ENCODE measurements at places on chromosomes 1 and 21.

GRCh38 chr1:77378723-77379535 is 97.1 kb downstream of the AK5 start:
- no peak for DNase-seq

- DNase-seq: no peak
These were observed 14.0 kb downstream of the DEGS1 start for GRCh38 chr1:224196813-224197600.

DNA sequence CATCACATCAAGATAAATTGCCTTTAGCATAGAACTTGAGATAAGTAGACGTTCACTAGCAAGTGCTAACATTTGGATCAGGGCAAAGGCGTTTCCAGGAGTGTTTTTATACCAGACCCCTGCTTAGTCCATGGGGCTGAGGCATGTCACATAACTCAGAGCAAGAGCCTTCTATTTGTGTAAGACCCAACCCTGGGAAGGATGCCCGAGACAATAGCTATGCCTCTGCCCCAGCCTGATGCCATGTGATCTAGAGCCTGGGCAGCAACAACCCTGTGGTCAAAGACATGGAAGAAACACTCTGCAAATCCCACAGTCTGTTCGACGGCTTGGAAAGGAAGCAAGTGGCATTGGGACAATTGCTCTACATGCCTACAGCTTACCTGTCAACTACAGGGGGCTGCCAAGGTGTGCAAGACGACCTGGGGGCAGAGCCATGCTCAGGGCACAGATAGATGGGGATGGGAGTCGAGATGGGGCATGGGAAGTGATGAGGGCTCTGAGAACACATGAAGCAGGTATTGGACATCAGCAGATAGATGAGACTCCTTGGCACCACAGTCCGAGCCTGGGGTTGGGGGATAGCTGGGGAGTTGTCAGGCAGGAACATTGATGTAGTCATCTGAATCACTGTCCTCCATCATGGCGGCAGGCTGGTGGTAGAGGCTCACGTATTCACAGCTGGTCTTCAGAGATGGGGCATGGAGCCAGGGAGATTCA is 7.3 kb downstream of the IL24 start:
- no peak for DNase-seq

DNA sequence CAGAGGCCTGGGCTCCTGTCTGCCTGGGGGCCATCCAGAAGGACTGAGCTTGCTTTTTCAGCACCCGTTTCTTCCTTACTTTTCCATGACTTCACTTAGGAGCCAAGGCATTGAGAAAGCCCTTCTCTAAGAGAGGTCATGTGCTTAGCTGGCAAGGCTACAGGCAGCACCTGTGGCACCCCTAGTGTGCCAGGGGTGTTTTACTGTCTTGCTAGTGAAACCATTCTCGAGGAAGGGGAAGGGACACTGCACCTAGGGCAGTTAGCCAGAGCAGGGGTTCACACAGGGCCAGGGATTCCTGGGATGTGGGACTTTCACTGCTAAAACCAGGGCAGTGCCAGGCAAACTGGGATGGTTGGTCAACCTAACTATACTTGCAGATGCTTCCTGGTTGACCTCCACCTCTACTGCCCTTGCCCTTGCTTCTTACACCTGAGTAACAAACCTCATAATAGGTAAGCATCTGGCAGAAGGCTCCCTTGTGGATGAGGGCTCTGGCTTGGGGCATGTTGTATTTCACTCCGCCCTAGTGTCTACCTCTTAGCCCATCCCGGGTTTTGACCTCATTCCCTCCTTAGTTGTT is 69.2 kb downstream of the NOS1AP start:
- no peak for DNase-seq

GRCh38 chr1:232901255-232901654 is 49.2 kb upstream of the NTPCR start:
- no peak for DNase-seq

GRCh38 chr1:208544794-208545193 is 300.6 kb upstream of the PLXNA2 start:
- DNase-seq: no peak

- DNase-seq: no peak
These were observed 70.5 kb downstream of the PGBD5 start for GRCh38 chr1:230355594-230355993.

- no peak for DNase-seq
These were observed 232.3 kb downstream of the GRIK3 start for GRCh38 chr1:36802018-36802417.

- DNase-seq: no peak
These were observed 1545.1 kb downstream of the AMY1C start for GRCh38 chr1:105294838-105295237.

GRCh38 chr1:53804791-53805505 is 33.1 kb downstream of the NDC1 start:
- no peak for DNase-seq

DNA sequence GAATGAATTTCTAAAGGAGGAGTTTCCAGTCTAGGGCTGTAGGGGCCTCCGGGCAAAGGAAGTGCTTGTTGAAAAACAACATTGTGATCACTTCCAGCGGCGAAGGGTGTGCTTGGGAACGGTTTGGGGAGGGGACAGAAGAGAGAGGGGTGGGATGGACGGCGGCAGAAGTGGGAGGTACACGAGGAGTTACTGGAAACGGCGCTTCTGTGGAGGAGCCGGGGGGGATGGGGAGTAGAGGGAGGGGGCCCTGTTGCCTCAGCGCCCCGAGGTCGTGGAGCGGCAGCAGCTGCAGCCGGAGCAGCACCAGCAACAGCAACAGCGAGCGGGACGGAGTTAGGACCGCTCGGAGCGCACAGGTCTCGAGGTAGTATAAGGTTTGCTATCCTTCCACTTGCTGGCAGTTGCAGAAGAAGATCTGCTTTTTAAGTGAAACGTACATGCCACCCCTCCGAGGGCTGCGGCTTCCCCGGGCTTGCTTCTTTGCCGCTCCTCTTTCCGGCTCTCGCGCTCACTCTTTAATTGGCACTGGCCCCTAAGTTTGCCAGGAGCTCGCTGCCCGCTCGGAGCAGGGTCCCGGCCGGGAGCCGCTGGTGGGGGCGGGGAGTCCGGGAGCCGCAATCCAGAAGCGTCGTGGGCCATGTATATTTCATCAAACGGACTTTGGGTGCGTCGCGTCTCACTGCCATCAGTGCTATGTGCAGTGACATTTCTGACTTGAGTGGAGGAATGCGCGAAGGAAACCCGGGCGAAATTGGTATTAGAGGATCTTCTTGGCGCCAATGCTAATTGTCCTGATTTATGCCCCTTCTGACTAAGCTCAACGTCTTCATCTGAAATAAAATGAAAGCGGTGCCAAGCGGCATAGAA is 771 bp upstream of the NTNG1 start:
- no peak for DNase-seq

DNA sequence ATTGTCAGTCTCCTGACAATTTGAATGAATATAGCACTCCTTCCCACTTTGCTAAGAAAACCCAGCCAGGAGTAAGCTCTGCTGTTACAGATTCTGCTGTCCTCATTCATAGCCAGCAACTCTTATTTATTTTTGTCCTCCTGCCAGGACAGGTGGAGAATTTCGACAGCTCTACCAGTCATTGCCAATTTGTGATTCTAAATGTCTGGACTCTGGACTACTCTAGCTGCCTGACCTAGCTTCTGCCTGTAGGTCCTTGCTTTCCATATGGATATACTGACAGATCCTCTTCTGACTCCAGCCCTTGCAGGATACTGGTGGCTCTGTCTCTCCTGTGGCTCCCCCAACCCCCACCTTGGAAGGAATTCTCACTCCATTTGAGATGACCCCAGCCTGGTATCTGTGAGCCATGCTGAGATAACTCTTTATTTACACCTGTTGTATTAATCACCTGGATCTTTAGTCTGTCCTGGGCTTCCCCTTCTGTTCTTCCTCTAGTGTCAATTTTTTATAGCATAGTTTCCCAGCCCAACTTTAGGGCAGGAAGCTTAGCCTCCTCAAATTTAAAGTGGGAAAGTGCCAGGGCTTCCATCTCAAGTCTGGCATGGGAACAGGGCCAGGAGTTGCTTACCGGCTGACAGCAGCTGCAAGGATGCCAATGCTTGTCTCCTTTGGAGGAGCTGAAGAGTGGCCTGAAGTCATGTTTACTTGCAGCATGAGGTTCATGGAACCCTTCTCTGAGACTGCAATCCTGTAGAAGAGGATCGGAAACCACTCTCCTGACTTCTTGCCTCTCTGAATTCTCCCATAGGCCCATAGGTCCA is 6.7 kb downstream of the PM20D1 start:
- DNase-seq: no peak

GRCh38 chr1:234605983-234606783 is 3.8 kb downstream of the IRF2BP2 start:
- peak; percentile 47 for DNase-seq

- DNase-seq: no peak
These were observed 51.8 kb downstream of the MRPL39 start for GRCh38 chr21:25555492-25555891.

- no peak for DNase-seq
These were observed 311.6 kb downstream of the RPS6KC1 start for GRCh38 chr1:213362598-213362997.

GRCh38 chr1:25343872-25344271 is 5.7 kb downstream of the TMEM50A start:
- DNase-seq: no peak

DNA sequence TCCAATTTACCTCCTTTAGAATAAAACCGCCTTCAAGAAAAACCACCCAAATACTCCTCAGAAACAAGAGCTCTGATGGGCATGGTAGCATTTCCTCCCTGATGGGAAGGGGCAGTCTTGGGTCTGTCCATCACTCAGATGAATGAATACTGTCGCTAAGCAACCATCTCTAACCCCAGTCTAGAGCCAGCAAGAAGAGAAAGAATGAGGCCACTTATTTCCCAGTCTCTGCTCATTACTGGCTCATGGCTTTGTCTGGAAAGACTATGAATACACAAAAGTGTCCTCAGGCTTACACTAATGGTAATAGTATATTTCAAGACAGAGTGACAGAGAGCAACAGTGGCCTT is 51.0 kb upstream of the F3 start:
- DNase-seq: no peak

- DNase-seq: no peak
These were observed 20.5 kb upstream of the TRABD2B start for GRCh38 chr1:48017716-48018115.

DNA sequence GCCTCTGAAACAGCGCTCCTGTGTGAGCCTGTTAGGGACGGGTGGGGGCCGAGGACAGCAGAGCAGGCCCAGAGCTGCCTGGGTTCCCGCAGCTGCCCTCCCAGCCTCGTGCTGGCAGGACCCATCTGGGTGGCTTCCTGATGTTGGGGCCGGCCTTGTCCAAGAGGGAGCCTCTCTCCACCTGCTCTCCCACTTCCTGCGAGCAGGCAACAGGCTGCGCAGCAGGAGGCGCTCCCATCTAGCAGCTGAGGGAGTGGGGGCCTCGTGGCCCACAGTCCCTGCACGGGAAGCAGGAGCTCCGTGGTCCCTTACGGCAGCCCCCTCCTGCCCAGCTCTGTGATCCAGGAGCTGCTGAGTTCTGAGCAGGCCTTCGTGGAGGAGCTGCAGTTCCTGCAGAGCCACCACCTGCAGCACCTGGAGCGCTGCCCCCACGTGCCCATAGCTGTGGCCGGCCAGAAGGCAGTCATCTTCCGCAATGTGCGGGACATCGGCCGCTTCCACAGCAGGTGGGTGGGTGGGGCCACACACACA is 68.0 kb downstream of the TRIM11 start:
- no peak for DNase-seq

DNA sequence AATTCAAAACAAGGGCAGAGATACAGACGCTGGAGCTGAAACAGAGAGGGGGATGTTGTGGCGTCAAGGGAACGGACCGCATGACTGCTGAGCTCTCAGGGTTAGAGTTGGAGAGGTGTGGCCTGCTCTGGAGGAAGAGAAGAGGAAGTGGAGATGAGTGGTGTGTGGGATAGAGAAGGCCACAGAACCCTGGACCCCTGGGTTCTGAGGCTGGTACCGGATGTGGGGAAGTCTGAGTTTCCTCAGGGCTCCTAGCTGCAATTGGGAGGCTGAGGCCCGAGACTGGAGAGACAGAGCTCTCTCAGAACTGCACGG is 1.8 kb downstream of the BCAN start:
- no peak for DNase-seq

GRCh38 chr1:12480748-12481362 is 137.2 kb downstream of the DHRS3 start:
- DNase-seq: peak; percentile 22

- no peak for DNase-seq
These were observed 25.7 kb downstream of the AADACL4 start for GRCh38 chr1:12669529-12670068.

DNA sequence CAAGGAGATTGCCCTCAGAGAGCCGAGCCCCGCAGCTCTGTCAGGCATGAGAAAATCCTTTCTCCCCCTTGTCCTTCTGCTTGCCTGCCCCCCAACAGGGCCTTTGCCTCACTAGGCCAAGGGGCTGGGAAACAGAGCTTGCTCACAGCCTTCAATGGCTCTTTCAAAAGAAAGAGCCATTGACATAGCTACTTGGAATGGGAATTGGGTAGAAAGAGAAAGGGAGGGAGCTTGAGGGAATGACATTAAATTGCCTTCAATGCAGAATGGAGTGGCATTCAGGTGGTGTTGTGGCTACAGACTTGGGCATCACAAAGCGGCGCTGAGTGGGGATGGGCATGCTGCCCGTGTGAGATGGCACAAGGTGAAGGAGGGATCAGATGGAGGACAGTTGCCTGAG is 13.2 kb downstream of the SYT11 start:
- no peak for DNase-seq

- no peak for DNase-seq
These were observed 19.4 kb upstream of the UBE2U start for GRCh38 chr1:64184003-64184440.

- no peak for DNase-seq
These were observed 2.1 kb downstream of the SCCPDH start for GRCh38 chr1:246726255-246726679.

- no peak for DNase-seq
These were observed 549 bp downstream of the PARS2 start for GRCh38 chr1:54763816-54764132.

- DNase-seq: peak; percentile 15
These were observed 7.1 kb upstream of the SORT1 start for GRCh38 chr1:109404838-109405237.

DNA sequence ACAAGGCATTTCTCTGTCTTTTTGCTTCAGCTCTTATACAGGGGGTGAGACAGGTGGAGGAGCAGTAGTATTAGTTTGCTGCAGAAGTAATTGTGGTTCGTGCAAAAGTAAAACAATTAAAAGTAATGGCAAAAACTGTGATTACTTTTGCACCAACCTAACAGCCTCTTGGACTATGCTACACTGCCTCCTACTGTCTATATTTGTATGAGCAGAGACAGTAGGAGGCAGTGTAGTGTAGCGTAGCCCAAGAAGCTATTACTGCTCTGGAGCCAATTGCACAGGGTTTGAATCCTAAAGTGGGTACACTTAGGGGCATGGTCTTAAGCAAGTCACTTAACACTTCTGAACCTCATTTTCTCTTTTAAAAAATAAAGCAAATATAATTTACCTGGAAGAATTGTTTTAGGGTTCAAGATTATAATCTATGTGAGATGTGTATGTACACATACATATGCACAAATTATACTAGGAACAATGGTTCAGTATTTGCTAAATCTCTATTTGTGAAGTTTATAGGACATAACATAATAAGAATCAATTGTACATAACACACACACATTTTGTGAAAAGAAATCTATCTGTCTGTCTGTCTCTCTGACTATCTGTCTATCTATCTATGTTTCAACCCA is 103.8 kb downstream of the BRINP3 start:
- DNase-seq: no peak

All from CD4-positive, alpha-beta T cell treated with Interferon alpha-2 for 1 hour (primary cell).